ENCODE measurements at places on chromosomes 7 and 10.

GRCh38 chr10:31875608-31876007, 53.0 kb downstream of the ARHGAP12 start:
- peak; percentile 26 for DNase-seq

DNA sequence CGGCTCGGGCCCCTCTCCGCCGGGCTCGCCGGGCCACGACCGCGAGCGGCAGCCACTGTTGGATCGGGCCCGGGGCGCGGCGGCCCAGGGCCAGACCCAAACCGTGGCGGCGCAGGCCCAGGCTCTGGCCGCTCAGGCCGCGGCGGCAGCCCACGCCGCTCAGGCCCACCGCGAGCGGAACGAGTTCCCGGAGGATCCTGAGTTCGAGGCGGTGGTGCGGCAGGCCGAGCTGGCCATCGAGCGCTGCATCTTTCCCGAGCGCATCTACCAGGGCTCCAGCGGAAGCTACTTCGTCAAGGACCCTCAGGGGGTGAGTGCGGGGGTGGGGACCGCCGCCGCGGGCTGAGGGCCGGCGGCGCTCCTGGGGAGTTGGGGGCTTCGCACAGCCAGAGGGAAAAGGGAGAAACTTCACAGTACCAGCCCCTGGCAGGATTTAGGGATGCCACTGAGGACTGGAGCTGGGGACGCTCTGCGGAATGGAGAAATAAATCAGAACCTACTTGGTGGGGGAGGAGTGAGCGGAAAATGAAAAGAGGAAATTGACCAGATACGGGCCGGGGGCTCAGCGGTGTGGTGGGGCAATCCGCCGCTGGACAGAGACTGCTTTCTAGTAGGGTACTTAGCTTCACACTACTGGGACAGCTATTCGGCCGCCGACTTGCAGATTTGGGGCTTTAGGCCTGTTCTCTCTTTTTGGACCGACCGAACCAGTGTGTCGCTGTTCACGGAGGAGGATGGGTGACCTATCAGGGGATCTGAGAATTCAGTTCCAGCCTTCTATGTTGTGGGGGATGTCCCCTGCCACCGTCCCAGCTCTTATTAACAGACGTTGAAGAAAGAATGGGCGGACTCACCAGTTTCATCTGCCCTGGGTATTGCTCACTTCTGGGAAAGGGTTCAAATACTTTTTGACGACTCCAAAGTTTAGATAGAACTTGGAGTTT, 669 bp downstream of the PI4K2A start:
- peak; percentile 25 for DNase-seq

DNA sequence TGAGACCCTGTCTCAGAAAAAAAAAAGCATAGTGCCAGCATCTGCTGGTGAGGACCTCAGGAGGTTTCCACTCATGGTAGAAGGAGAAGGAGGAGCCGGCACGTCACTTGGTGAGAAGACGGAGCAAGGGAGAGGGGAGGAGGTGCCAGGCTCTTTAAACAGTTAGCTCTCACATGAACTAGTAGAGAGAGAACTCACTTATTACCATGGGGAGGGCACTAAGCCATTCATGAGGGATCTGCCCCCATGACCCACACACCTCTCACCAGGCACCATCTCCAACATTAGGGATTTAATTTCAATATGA, 62.9 kb upstream of the VKORC1L1 start:
- no peak for DNase-seq

GRCh38 chr7:33061282-33061937, 1.2 kb downstream of the NT5C3A start:
- no peak for DNase-seq

- no peak for DNase-seq
Observed at GRCh38 chr7:130274983-130275591, 8.4 kb downstream of the CPA2 start.

- no peak for DNase-seq
Observed at GRCh38 chr10:33723181-33723580, 388.7 kb upstream of the NRP1 start.

GRCh38 chr7:41880107-41880506, 177.2 kb upstream of the INHBA start:
- DNase-seq, result no peak

DNA sequence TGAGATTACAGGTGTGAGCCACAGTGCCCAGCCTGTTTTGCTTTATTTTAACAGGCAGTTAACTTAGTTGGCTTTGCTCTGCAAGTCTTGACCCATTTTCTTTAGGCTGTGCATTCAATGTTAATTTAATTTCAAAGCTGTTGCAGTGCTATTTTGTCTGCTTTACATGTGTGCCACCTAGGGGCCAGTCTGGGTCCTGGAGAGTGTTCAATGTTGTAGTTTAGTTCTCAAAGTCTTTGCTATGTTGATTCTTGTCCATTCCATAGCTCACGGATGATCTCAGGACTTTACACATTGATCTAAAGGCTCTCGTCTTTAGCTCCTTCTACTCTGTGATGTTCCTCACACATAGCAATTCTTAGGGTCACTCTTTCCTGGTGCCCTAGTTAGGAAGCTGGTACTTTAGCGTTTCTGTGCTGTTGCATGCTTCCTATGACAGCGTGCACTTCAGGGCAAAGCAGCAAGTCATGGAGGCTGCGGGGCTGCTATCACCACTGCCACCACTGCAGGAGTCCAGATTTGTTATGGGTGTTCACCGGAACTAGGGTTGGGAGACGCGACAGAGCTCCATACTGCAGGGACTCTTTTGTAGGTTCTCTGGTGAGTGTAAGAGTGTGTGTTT, 16.4 kb upstream of the ABCA13 start:
- DNase-seq, result peak; percentile 48

GRCh38 chr7:27093184-27093895, 2.5 kb downstream of the HOXA1 start:
- DNase-seq, result no peak

GRCh38 chr10:24723788-24724380, at the start of gene ARHGAP21:
ARHGAP21 (minus strand) TSS chr10:24723887; CDS start chr10:24721899, 1,988 bp downstream.
- peak; percentile 53 for DNase-seq

- no peak for DNase-seq
Observed at GRCh38 chr7:147096629-147097028, 980.0 kb downstream of the CNTNAP2 start.

- DNase-seq, result no peak
Observed at GRCh38 chr10:125340903-125341302, 180.5 kb upstream of the CTBP2 start.

DNA sequence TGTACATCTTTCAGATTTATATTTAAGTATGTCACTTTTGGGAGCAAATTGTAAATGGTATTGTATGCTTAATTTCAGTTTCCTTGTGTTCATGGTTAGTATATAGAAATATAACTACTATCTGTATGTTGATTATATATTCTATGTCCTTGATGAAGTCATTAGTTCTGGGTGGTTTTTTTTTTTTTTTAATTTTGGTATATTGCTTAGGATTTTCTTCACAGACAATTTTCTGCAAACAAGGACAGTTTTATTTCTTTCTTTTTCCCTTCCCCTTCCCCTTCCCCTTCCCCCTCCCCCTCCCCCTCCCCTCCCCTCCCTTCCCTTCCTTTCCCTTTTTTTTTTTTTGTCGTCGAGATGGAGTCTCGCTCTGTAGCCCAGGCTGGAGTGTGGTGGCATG, 430.0 kb downstream of the TYW1 start:
- no peak for DNase-seq

DNA sequence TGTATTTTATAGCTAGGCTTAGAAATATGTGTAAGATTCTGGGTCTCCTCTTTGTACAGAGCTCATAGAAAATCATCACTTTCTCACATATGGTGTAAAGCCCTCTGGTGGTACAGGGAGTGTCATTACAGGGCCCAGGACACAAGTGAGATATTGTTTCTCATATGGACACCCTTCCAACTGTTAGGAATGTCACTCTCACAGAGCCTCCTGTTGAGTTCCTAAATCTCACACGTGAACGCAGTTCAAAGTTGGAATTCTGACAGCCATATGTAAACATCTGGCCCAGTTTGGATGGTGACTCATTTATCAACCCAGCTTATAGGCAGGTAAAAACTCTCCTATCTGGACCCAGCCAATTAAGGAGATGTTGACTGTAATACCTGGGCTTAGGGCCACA, 35.4 kb upstream of the ZNF107 start:
- DNase-seq, result no peak

GRCh38 chr10:52452600-52453493, 138.8 kb downstream of the DKK1 start:
- no peak for DNase-seq

- no peak for DNase-seq
Observed at GRCh38 chr7:47915616-47915976, 32.7 kb downstream of the PKD1L1 start.

DNA sequence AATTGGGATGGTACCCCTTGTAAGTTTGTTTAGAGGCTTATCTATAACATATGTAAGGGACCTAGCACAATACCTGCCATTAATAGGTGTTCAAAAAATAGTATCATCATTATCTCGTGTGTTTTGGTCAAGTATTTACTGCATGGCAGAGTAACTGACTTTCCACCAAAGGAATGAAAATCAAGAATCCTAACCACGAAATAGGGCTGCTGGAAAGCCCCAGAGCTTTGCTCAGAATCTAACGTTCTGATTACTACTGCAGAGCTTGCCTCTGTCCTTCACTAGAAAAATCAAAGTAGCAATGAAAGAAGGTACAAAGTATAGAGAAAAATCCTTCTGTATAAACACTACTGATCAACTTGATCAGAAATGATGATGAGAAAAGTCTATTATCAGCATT, 34.9 kb downstream of the DCLRE1C start:
- no peak for DNase-seq

DNA sequence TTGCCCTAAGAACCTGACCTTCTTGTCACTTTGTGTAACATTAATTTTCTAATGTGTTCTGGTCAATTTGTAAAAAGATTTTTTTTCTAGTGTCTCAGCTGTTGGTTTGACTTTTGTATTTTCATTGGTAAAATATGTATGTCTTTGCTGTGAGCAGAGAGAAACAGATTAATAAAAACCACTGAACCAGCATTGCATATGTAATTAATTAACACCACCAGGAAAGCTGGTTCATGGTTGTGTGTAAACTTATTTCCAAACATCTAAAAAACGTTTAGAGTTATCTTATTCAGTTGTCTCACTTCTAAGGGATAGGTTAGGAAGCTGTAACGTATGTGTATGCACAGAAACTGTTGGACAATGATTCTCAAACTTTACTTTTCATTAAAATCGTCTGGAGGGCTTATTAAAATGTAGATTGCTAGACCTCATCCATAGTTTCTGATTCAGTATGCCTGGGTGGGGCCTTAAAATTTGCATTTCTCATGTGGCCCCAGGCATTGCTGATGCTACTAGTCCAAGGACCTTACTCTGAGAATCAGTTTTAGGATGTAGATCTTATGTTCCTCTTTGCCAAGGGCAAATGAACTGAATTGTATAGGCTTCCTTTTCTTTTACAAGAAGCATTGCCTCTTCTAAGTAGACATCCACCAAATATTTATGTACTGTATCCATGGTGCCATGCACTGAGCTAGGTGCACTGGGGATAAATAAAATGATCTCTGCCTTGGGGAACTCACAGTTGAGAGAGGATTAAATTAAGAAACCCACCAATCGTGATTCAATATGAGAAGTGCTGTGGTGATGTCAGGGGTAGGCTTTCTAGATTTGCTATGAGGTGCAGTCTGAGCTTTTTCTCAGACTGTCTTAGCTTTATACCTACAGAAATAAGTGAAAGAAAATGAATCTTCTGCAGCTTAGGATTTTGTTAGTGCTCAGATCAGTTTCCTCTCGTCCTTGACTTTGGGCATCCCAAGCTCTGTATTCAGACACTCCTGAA, 98.7 kb downstream of the AUTS2 start:
- no peak for DNase-seq

GRCh38 chr10:43114743-43115611, 23.3 kb upstream of the CSGALNACT2 start:
- DNase-seq, result no peak

DNA sequence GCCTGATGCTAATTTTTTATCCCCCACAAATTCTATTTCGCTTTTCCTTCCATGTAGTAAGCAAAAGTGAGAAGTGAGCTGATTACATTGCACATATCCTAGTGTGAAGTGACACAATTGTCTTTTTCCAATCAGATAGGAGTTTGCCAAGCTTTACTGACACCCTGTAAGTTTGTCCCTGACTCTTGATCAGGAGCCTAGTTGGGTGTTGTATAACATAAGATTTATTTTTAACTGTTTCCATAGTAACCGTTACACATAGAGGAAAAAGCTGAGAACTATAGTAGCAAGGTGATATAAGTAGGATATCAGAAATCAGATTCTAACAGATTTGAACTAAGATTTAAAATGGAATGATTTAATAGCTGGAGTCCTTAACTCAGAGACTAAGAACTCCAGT, 31.2 kb downstream of the EXOC4 start:
- DNase-seq, result no peak

DNA sequence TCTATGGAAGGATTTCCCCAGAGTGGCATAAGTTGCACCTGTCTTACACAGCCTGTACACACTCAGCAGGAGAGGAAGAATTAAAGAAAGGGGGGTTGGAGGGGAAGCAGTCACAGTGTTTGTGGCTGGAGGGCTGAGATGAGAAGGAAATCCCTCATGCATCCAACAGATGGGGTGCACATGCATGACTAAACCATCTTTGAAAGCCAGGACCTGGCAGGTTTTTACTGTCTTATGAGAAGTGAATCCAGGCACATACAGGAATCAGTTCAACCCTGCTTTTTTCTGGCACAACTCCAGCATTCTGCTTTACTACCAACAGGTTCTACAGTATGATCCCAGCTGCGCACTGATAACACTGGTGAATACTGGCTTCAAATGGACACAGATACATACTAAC, 107.7 kb downstream of the CACNA2D1 start:
- DNase-seq, result no peak

DNA sequence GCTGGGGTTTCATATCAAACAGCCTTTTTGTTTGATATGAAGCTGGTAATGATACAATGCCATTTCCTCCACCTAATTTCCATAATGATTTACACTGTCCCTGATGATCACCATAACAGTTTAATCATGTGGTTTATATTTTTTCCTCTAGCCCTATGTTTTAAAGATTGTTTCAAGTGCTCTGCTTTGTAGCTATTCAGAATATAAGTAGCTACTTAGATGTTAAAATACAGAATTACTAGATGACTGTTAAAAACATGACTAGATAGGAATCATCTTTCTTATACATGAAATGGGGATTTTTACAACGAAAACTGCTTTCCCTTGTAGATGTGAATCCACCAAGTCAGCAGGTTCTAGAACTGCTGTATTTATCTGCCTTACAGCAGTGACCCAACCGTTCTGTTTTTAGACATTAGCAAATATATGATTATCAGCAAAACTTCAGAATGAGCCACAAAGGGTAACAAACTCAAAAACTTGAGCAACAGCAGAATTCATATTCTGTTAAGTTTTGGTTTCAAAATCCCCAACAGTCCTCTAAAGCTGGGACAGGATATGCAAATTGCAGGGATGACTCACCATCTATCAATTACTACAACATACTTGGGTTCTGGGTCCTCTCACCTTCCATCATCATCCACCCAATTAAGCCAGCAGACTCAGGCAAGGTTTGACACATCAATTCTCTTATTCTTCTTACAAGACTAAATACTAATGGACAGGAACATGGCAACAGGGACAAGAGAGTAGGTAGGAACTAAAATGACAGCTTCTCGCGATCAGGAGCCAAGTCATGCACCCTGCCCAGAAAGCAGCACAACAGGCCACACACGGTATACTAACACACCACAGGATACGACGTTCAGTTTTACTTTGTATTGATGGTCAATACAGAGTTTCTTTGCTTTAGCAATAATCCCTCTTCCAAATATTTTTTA, 83.9 kb downstream of the PIP4K2A start:
- DNase-seq, result peak; percentile 90

GRCh38 chr10:73983096-73984047, 14.5 kb upstream of the VCL start:
- DNase-seq, result no peak

All from activated CD4-positive, alpha-beta T cell treated with anti-CD3 and anti-CD28 coated beads, Interleukin-2, amount 50 U/mL, for 16 hours (primary cell).